ENCODE measurements at places on chromosomes 12 and 14. TPM values are rescaled to one million over a fixed set of nuclear protein-coding genes. Genes with fewer than 3 reads are reported as not detected.
A peak's percentile ranks its signal among the peaks of the same experiment; 100 is the strongest.

RHNO1 gene
- 14.8 TPM for total RNA-seq

DNA sequence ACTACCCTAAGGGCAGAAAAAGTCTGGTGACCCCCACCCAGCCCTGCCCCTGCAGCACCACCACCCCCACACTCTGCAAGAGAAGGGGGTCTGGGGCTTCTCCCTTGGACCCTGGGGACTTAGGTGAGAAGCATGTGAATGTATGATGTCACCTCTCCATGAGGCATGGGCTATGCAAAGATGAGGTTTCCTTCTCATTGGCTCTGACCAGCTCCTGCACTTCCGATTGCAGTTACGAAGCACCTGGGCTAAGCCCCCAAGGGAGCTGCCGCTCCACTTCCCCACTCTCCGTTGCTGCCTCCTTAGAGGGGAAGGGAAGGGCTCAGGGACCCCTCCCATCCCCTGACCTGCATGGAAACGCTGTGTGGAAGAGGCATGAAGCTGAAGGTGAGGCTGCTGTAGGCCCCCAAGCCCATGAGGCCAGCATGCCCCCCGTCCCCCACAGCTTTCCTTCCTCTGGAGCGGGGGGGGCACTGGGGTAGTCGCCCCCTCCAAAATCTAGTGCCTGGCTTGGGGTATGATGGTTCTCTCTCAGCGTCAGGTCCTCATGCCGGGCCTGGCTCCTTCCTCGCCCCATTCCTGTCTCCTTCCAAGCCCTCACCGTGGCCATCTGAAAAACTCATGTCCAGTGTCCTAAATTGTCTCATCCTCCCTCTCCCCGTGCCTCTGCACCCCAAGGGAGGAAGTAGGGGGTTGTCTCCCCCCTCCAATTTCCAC is 5.5 kb upstream of the DDX23 start:
- no peak for DNase-seq

GRCh38 chr14:51019089-51019488 is 74.8 kb upstream of the PYGL start:
- no peak for DNase-seq

CEBPE gene
- not detected for total RNA-seq

- no peak for DNase-seq
Measured at GRCh38 chr12:18139989-18140596, 50.1 kb upstream of the RERGL start.

GRCh38 chr12:54413284-54414190 is 5.5 kb downstream of the ITGA5 start:
- DNase-seq, result no peak

CFAP54 gene
- 0.15 TPM for total RNA-seq

GRCh38 chr14:74080820-74081460 is 3.3 kb downstream of the ALDH6A1 start:
- no peak for DNase-seq

DNA sequence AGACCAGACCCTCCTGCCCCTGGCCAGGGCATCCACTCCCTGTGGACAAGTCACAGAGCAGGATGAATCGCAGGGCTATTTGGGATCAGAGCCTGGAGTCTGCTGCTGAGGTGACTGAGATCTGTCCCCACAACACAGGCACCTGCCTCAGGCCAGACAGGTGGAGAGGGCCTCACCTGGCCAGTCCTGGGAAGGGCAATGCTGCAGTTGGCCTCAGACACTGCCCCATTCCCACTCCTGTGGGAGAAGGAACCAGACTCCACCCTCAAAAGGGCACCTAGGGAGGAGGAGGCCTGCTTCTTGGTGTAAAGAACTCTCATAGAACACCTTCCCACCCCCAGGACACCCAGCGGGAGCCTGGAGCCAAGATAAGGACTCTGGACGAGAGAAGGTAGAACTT is 48.3 kb upstream of the PLEKHG6 start:
- no peak for DNase-seq

GRCh38 chr14:81619816-81620215 is 86.2 kb upstream of the SEL1L start:
- DNase-seq, result no peak

DNA sequence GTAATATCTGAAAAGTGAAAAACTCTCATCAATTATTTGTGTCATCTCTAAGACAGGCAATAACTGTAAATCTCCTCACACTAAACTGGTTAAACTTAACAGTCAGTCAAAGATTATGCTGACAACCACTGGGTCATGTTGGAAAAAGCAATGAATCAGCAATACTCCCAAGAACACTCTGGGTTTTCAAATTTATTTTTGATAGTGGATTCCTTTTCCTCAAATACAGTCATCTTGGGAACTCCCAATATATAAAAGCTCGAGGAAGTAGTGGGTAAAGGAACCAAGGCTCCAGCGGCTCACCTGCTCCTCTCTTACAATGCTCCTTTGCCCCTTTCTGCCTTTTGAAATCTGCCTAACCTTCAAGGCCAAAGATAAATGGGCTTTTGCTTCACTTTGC is 70.0 kb downstream of the ARMH4 start:
- DNase-seq, result no peak

DNA sequence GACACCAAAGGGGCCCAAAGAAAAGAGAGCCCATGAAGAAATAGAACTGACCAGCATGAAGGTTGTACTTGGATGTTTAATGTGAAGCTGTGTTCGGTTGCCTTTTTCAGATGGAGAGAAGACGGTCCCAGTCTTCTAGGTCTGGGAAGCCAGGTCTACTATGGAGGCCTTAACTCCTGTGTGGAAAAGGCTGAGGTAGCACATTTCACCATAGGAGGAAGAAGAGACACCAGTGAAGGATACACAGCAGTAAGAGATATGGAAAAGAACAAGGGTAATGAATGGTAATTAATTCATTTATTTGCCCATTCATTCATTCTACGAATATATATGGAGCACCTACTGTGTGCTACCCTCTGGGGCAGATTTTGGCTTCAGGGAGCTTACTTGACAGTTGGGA is 151.6 kb upstream of the PLEKHG7 start:
- DNase-seq, result no peak

CRACR2A gene
- total RNA-seq, result 4.5 TPM

DNA sequence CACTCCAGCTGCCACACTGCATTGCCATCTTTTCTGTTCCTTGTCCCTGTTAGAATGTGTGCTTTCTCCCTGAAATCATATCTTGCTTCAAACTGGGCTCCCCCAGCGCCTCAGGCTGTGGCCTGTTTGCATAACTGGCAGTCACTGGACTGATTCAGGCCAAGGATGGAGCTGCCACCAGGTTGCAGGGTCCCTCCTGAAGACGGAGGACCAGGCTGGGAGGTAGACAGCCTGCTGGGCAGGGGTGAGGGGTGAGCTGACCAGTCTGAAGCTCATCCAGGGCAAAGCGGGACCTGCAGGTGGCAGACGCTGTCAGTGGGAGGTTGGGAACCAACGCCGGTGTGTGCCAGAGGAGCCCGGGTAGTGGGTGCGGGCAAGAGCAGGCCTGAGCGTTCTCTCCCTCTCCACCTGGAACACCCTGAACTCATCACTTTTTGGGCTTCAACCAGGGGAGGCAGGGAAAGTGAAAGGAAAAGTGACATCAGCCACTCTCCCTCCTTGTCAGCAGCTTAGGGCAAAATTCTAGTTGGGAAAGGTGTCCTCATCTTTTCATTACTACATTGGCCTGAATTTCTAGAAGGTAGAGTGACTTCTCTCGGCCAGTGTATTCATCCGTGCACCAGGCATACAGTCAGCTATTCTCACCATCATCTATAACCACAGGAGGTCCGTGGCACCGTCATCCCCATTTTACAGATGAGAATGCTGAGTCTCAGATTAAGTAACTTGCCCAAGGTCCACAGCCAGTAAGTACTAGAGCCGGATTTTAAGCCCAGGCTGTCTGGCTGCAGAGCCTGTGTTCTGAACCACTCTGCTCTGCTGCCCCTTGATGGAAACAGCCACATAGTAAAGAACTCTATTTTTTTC is 219.1 kb downstream of the SLC41A2 start:
- no peak for DNase-seq

DNA sequence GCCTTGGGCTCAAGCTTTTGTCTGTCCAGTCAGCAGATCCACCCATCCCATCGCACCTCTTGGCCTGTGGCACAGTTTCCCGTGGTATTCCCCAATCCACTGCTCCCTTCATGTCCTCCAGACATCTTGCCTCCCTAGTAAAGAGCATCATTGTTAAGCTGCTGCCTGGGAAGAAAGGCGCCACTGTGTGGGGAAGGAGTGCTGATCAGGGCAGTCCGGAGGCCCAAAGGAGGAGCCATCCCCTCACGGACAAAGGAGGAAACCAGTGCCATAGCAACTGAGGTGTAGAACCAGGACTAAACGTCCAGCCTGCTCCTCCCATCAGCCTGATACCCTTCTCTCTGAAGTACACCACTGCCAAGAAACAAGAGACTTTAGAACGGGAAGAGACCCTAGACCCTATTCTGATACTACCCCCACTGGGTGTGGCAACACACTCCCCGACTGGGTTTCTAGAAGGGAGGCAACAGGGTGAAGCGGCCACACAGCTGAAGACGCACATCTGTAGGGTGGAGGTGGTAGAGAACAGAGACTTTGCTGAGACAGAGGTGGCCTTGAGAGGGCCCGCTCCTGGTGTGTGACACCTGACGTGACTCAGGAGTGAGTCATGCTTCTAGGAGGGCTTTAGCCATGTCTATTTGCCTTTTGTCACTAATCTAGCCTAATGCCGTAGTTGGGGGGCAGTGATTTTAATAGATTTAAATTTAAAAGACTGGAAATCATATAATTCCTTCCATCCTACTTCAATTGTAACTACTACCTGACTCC is 185.0 kb downstream of the DPF3 start:
- DNase-seq, result no peak

GRCh38 chr14:23604675-23605170 is 26.1 kb upstream of the JPH4 start:
- no peak for DNase-seq

DNA sequence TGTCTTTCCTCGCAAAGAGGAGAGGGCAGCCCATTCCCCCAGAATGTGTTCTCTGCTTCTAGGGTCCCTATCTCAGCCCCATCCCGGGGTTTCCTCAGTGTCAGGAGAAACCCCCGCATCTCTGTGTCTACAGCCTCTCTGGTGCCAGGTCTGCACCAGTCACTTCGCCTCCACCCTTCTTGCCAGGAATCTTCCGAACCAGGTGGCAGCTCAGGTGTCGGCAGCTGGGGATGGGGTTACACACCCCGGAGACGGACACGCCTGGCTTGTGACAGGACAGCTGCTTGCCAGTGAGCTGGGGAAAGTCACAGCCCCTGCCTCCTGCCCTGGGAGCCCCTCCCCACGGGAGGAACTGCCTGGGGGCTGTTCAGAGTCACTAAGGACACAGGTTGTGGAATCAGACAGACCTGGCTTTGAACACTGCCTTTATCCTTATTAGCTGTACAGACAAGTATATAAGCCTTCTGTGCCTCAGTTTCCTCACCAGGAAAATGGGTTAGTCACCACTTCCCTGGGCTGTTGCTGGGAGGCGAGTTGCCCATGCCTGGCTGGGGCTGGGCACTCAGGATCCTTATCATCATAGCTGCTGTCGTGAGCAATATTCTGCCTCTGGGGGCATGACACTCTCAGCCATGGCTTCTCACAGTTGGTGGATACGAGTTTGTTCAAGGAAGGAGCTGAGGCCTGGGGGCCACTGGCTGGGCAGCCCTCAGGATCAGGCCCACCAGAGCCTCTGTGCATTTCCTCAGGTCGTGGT is 10.8 kb downstream of the HIP1R start:
- no peak for DNase-seq

LMBR1L gene
- 371 TPM for total RNA-seq

DNA sequence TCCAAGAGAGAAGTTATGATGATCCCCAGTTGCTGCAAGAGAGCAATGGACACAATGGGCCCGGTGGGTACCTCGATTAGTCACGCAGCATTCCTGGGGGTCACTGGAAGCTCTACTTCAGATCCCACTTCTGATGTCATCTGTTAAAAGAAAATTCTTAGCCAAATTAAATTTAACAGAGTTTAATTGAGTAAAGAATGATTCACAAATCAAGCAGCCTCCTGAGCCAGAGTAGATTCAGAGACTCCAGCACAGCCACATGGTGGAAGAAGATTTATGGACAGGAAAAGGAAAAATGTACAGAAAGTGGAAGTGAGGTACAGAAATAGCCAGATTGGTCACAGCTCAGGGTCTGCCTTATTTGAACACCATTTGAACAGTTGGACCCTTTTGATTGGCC is 107.5 kb downstream of the SPTSSA start:
- DNase-seq, result no peak

STYK1 gene
- not detected for total RNA-seq

DNA sequence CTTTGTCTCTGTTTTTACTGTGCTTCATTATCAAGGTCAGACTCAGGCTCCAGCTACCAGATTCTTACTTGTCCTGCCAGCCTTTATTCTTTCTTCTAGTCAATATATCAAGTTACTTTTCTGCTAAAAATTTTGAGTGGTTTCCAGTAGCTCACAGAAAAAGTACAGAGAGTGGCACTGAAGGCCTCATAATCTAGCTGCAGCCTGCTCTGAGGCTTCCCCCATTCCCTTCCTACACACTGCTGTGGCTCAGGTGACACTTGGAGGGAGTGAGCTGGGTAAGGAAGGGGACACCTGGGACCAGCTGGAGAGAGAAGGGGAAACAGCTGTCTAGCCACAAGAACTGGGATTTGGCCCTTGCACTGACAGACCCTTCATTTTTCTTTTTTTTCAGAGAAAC is 25.4 kb downstream of the TTC6 start:
- no peak for DNase-seq

LRIG3 gene
- total RNA-seq, result 6.9 TPM

- no peak for DNase-seq
Measured at GRCh38 chr14:72740504-72740961, 153.4 kb downstream of the DPF3 start.

DNA sequence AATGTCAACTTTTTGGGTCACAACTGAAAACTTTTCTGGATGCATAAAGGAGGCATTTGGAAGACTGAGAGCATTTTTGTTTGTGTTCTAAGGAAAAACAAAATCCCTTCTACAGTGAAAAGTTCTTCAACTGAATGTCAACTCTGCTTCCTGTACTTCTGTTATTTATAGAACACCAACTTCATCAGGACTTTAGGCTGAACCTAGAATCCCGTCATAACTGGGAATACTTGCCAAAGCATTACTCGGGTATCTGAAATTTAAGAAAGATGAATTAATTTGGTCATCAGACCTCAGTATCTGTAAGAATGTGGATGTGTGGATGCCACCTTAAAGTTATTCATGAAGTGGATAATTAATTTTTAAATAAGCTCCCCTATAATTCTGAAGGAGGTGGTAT is 73.2 kb downstream of the FERMT2 start:
- no peak for DNase-seq

PLXNC1 gene
- total RNA-seq, result 4.9 TPM

DNA sequence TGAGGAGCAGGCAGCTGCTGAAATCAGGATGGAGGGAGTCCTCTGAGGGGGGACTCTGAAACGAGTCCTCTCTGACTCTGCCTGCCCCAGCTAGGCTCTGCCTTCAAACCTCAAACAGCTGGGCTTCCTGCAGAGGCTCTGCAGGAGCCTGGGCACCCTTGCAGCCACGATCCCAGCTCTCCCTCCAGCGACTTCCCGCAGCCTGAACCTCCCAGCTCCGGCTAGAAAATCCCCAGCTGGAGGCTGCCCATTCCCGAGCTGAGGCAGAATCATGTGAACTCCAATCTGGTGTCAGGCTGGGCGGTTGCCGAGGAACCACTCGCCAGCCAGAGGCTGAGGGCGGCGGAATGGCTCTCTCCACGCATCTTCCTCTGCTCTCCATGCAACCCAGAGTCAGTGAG is at the start of gene GPR68:
Gene GPR68, minus strand, starts transcription at position 204 of the 401 bp plus-strand sequence. CDS start 9,654 bp downstream, outside the sequence.
- peak; percentile 40 for DNase-seq

- DNase-seq, result peak; percentile 84
Measured at GRCh38 chr12:29552324-29552927, 54.9 kb upstream of the OVCH1 start.

HOXC11 gene
- total RNA-seq, result not detected

LRP1-AS gene
- total RNA-seq, result not detected

- DNase-seq, result no peak
Measured at GRCh38 chr12:105357162-105357691, 26.7 kb downstream of the C12orf75 start.

GRCh38 chr12:117587631-117588287 is 226.3 kb upstream of the NOS1 start:
- peak; percentile 81 for DNase-seq

All from glutamatergic neuron (in vitro differentiated cells).